NCI-H226 (cell line): ENCODE measurements at places on chromosomes 16 and 17.

DNA sequence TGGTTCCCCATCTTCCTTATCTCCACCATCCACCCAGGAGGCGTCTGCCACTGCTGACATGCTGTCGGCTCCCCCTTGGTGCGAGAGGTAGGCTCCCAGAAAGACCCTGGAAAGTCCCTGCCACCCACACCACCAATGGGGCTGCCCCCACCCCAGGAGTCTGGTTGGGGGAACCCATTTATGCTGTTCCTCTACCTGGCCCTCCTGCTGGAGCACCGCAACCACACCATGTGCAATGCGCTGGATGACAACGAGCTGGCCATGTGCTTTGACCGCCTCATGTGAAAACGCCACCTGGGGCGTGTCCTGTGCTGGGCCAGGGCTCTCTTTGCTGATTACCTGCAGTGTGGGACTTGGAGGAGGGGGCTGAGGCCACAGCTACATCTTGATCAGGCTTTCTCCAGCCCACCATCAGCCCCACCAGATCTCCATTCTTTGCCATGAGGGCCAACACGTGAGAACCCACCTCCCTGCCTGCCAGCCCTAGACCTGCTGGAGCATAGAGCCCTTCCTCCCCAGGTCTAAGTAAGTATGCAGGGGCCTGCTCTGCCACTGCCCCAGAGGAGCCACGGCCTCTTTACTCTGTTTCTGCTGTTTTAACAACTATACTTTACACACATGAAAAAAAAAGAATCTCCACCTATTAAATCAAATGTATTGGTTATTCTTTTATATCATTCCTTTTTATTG lies 7.9 kb upstream of the ALDH3A1 start:
- DNase-seq: no peak

GRCh38 chr17:50470426-50470825 lies 1.7 kb upstream of the CHAD start:
- DNase-seq: no peak

DNA sequence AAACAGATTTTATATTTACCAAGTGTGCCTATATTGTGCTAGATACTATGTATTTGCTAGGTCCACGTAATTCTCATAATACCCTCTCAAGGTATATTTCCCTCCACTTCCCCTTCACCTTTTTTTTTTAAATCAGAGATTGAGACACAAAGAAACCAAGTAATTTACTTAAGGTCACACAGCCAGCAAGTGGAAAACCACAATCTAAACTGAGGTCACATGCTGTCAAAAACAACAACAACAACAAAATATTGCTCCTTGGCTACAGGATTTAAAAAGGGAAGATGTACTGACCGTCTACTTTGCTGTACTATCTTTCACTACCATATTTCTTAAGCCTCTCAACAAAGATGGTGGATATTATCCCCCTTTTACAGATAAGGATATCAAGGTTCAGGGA lies 15.8 kb downstream of the BLMH start:
- DNase-seq: no peak

DNA sequence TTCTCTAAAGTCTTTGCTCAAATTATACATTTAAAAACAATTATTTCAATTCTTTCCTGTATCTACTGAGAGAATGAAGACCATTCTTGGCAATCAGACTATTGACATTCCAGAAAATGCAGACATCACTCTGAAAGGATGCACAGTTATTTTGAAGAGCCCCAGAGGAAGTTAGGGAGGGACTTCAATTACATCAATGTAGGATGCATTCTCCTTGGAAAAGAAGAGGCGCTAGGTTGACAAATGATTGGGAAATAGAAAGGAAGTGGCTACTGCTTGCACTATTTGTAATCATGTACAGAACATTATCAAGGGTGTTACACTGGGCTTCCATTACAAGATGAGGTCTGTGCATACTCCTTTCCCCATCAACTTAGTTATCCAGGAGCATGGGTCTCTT lies 74.3 kb downstream of the SSH2 start:
- DNase-seq: peak; percentile 79

GRCh38 chr17:51803161-51803560 lies 355.4 kb downstream of the CA10 start:
- no peak for DNase-seq

DNA sequence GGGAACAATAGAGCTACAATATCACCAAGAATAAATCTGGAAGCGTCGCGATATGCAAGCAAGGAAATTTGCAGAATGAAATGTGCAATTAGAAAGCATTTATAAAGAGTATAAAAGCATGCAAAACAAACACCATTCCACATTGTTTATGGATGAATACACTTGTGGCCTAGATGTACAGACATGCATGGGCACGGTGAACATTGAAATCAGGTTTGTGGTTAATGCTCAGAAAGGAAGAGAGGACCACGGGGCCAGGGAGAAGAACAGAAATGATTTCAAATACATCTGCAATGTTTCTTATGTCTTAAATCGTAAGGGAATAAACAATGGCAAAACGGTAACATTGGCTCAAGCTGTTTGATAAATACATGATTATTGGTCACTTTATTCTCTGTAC lies 235.9 kb downstream of the FOXL1 start:
- no peak for DNase-seq

- no peak for DNase-seq
Observed at GRCh38 chr16:22648941-22649340, 138.2 kb downstream of the NPIPB5 start.

DNA sequence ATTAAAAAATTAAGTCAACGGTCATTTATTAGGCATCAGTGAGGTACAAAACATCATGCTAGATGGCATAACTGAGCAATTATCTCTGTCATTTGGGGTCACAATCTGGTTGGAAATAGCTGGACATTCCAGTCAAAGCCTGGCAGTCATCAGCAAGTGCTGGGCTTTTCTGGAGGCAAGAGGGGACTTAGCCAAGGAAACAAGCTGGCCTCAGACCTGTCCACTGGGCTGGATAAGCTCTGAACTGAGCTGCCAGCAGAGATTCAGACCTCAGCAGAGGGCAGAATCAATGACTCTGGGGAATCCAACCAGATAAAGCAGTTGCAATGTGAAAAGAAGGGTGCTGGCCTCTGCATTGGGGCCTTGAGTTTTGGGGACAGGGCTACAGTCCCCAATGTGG lies 161.9 kb upstream of the NOL11 start:
- DNase-seq: no peak
